ENCODE measurements at places on chromosomes 6 and 20. TPM values are rescaled to one million over a fixed set of nuclear protein-coding genes. Genes with fewer than 3 reads are reported as not detected.

DNA sequence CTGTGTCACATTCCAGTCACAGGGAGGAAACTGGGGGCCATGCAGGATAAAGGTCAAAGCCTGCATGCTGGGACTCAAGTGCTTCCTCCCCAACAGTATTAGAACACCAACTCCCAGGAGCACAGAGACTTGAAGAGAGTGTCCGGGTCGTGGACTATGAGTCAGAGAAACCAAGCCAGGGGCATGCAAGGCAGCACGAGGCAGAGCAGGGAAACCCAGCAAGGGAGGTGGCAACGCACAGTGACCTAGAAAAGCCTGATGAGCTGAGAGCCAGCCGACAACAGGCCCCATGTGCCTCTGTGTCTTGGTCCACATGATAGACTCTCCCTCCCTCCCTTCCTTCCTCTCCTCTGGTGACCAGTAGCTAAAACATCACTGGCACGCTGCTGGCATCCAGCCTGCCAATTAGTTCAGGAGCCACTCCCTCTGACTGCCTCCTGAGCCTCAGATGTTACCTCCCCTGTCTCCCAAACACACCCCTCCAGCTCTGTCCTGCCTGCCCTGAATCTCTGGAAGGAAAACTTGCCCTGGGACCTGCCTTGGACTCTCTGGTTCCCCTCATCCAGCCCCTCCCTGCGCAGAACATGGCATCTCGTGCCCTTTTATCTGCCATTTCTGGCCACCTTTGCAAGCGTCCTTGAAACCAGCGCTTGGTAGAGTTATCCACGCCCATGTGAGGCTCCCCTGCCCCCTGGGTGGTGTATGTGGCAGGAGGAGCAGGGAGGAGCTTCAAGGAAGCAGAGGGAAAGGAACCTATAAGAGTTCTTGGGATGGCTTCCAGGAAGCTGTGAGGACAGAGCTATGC is 16.2 kb upstream of the RNF39 start:
- peak; percentile 15 for DNase-seq

GRCh38 chr6:48067148-48067712 is 43.8 kb downstream of the PTCHD4 start:
- DNase-seq: no peak

DNA sequence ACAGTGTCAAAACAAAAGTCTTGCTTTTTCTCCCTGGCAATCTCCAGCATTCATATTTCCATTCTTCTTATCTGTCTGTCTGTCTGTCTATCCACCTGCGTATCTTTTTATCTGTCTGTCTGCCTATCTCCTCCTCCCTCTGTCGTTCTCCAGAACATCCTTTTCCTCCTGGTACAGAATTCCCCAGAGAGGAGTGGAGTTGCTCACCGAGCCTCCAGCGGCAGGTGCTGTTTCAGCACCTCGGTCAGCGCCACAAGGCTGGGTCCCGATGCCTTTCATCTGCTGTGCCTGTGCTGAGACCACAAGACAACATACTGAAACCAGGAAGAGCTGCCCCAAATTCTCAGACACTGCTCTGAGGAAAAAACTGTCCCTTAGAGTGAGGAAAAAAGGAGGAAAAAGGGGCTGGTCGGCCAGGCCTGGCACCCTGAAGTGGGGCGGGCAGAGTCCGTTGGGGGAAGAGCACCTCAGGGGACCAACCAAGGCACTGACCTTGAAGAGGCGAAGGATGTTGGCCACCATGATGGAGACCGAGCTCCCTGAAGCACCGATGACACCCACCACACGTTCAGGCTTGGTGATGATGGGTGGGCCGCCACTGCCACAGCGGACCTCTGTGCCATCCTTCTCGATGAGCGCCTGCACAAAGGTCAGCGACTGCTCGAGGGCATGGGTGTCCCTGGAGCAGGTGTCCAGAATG is 13.3 kb downstream of the GRM4 start:
- DNase-seq: no peak

DNA sequence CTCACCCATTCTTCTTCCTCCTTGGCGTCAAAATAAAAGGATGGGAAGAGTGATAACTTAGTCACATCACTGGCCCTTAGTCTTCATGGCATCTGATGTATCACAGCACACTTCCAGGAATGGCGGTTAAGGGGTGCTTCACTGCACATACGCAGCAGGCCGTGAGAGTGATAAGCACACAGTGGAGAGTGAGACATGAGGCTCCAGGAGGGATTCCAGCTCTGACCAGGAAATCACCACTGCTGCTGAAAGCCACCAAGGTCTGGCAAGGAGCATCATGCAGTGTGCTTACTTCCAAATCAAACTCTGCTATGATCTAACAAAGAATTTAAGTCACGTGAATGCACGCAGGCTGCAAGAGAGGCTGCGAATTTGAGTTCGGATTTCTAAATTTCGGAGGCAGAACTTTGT is 62.4 kb downstream of the ARID1B start:
- DNase-seq: peak; percentile 46

GRCh38 chr20:54078296-54078984 is 8.0 kb upstream of the BCAS1 start:
- no peak for DNase-seq

GRCh38 chr6:3841711-3842565 is 7.2 kb upstream of the FAM50B start:
- DNase-seq: no peak

- DNase-seq: peak; percentile 91
Observed at GRCh38 chr6:33271468-33272274, at the start of the genes RPS18 and VPS52. TSS of gene RPS18 (plus strand) at chr6:33272075. CDS start at chr6:33272120, 45 bp downstream. TSS of gene VPS52 (minus strand) at chr6:33271876. CDS start at chr6:33271675, 201 bp downstream.

GRCh38 chr20:47281376-47281775 is 75.1 kb downstream of the ZMYND8 start:
- no peak for DNase-seq

- DNase-seq: no peak
Observed at GRCh38 chr6:90156861-90157260, 139.8 kb downstream of the BACH2 start.

DNA sequence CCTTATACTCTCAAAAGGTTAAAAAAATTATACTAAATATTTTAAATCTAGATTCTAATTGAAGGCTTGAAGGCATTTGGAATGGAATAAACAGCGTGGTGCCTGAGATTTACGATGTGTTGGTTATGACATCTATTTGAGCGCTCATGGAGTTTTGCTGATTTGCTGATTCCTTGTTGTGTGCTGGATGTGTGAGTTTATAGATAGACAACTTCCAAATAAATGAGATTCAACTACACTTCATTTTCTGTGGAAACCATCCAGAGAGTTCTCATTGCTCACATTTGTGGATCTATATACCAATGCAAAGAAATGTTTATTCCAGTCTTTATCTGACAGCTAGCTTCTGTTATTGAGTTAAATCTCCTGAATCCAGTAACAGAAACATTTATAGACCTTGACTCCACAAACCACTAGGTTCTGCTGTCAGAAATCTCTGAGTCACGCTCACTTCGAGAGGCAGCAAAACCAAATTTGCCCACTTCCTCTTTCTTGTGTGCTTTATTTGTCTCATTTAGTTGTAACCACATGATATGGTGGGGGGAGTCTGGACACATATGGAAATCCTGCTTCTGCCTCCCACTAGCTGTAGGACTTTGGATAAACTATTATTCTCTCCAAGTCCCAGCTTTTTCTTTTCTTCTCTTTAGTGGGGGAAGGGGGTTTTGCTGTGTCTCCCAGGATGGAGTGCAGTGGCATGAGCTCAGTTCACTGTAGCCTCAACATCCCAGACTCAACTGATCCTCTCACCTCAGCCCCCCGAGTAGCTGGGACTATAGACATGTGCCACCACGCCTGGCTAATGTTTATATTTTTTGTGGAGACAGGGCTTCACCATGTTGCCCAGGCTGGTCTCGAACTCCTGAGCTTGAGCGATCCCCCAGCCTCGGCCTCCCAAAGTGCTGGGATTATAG is 54.5 kb downstream of the IPCEF1 start:
- DNase-seq: no peak

DNA sequence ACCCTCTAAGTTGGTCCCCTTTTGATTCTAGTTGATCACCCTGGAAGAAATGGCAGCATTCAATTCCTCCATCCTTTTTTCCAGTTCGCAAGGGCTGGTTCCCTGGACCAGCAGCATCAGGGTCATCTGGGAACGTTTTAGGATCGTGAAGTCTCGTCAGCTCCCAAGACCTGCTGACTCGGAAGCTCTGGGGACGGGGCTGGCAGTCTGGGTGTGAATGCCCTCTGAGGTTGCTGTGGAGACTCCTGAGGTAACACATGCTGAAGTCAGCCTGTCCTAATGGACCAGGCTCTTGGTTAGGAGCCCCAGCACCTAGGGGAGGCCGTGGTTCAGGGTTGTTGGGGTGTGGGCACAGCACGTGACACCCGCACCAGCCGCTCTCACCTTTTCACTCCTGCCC is 164.1 kb downstream of the SYNDIG1 start:
- no peak for DNase-seq

GRCh38 chr20:43590036-43590391 is 723 bp upstream of the IFT52 start:
- peak; percentile 22 for DNase-seq

GRCh38 chr6:35543459-35544193 is 30.9 kb upstream of the TULP1 start:
- DNase-seq: no peak

PTGIS gene
- 460 TPM for total RNA-seq

HCK gene
- 1.3 TPM for total RNA-seq

TGM2 gene
- total RNA-seq: 136 TPM

SOBP gene
- 21.2 TPM for total RNA-seq

OR2J2 gene
- 11.8 TPM for total RNA-seq

EDN3 gene
- total RNA-seq: 85.8 TPM

BRD2 gene
- 42.5 TPM for total RNA-seq

NXT1 gene
- total RNA-seq: 33.8 TPM

GRM1 gene
- 0.12 TPM for total RNA-seq

KATNA1 gene
- total RNA-seq: 21.5 TPM

PNLDC1 gene
- 0.69 TPM for total RNA-seq
